ENCODE measurements at places on chromosomes 16 and 17. TPM values are rescaled to one million over a fixed set of nuclear protein-coding genes. Genes with fewer than 3 reads are reported as not detected.

Gene LITAFD
- not detected for polyA plus RNA-seq

Gene MYH3
- polyA plus RNA-seq, result 0.95 TPM

Gene GDPD3
- 82.8 TPM for polyA plus RNA-seq

Gene CDRT15
- polyA plus RNA-seq, result not detected

Gene TMEM97
- polyA plus RNA-seq, result 7.4 TPM

Gene TP53TG3B
- not detected for polyA plus RNA-seq

Gene PRR29
- polyA plus RNA-seq, result 0.22 TPM

Gene SLFN11
- 3.0 TPM for polyA plus RNA-seq

Gene SLC4A1
- polyA plus RNA-seq, result not detected

Gene TNP2
- not detected for polyA plus RNA-seq

Gene FBXW10
- polyA plus RNA-seq, result 0.16 TPM

Gene CENPV
- polyA plus RNA-seq, result 1.3 TPM

Gene JPH3
- 0.19 TPM for polyA plus RNA-seq

Gene DRC3
- 1.4 TPM for polyA plus RNA-seq

Gene MEIOC
- not detected for polyA plus RNA-seq

Gene CBX8
- 2.2 TPM for polyA plus RNA-seq

Gene ZSCAN10
- polyA plus RNA-seq, result not detected

Gene GFAP
- 0.08 TPM for polyA plus RNA-seq

Gene DHODH
- polyA plus RNA-seq, result 5.6 TPM

Gene WDR59
- 16.1 TPM for polyA plus RNA-seq

Gene IL34
- 32.7 TPM for polyA plus RNA-seq

Gene KCNJ18
- 0.11 TPM for polyA plus RNA-seq

Gene CCDC154
- polyA plus RNA-seq, result 0.98 TPM

Gene SLC16A13
- polyA plus RNA-seq, result 4.8 TPM

Gene ABCA6
- 4.1 TPM for polyA plus RNA-seq

Gene TRAF4
- 34.6 TPM for polyA plus RNA-seq

Gene TP53TG3C
- polyA plus RNA-seq, result 0.28 TPM

Gene PSME3
- polyA plus RNA-seq, result 69.3 TPM

Gene SLC22A31
- 0.16 TPM for polyA plus RNA-seq

Gene CIBAR2
- not detected for polyA plus RNA-seq

Gene TEKT5
- polyA plus RNA-seq, result 0.22 TPM

Gene HOXB7
- polyA plus RNA-seq, result 0.27 TPM

Gene UMOD
- polyA plus RNA-seq, result not detected

Gene CRISPLD2
- 3.7 TPM for polyA plus RNA-seq

Gene TMEM114
- not detected for polyA plus RNA-seq

Gene SHISA9
- polyA plus RNA-seq, result 0.04 TPM

Gene INTS2
- polyA plus RNA-seq, result 2.3 TPM

Gene ALOX15B
- polyA plus RNA-seq, result 22.8 TPM

Gene CCL17
- polyA plus RNA-seq, result 7.6 TPM

Gene CDK5R1
- 5.5 TPM for polyA plus RNA-seq

Gene NOG
- polyA plus RNA-seq, result 0.06 TPM

Gene TMEM238L
- polyA plus RNA-seq, result 3.8 TPM

Gene SLC52A1
- polyA plus RNA-seq, result 3.1 TPM

Gene SLC5A11
- polyA plus RNA-seq, result 0.01 TPM

Gene C17orf78
- polyA plus RNA-seq, result not detected

Gene LRRC3C
- polyA plus RNA-seq, result not detected

Gene CHP2
- 0.16 TPM for polyA plus RNA-seq

Gene KIF18B
- 7.3 TPM for polyA plus RNA-seq

Gene RHBDL1
- polyA plus RNA-seq, result 1.7 TPM

Gene OR1F1
- not detected for polyA plus RNA-seq

Gene NPIPB8
- polyA plus RNA-seq, result not detected

Gene TUBB3
- polyA plus RNA-seq, result 0.16 TPM

Gene PNMT
- polyA plus RNA-seq, result 2.2 TPM

Gene KRTAP1-5
- 0.09 TPM for polyA plus RNA-seq

Gene KRT36
- 0.07 TPM for polyA plus RNA-seq

Gene HOXB5
- polyA plus RNA-seq, result 0.09 TPM

Gene PITPNM3
- polyA plus RNA-seq, result 9.5 TPM

Gene TEKT1
- polyA plus RNA-seq, result not detected

Gene TBC1D3E
- polyA plus RNA-seq, result not detected

Measured in esophagus (tissue), 2 donors.